ENCODE measurements at places on chromosomes 11 and 22.

DNA sequence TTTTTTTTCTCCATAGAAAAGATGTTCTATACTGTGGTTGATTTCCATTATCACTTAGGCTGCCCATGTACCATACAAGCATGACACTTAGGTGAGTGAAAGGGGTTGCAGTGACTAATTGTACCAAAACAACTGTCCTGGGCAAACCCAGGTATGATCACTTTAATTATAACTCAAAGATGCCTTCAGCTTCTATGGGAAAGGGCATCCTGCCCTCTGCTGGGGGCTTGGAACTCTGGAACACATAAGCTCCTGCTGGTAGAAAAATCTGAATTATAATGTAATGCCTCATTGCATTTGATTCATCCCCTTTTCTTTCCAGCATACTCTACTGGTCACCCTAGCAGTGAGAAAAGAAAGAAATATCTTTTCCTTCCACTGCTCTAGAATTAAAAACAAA, 206.3 kb downstream of the DDX10 start:
- peak; percentile 21 for DNase-seq

- DNase-seq: no peak
Measured at GRCh38 chr22:28064920-28065319, 145.9 kb upstream of the PITPNB start.

GRCh38 chr11:61567286-61568061, 13.4 kb downstream of the SYT7 start:
- peak; percentile 82 for DNase-seq

DNA sequence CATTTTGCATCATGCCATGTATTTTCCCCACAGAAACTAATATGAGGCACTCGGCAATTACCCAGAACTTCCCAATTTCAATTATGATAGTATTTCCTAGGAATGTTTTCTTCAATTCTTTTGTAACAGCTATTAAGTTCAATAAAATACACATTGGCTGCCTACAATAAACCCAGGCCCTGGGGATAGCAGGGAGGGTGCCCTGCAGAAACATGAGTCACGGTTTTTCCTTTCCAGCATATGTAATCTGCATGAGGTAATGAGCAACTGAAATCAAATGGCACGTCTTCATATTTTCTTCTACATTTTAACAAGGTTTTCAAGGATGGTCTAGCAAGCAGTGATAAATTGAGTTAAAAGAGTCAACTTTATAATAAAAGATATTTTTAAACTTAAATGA, 32.0 kb downstream of the GUCY1A2 start:
- no peak for DNase-seq

DNA sequence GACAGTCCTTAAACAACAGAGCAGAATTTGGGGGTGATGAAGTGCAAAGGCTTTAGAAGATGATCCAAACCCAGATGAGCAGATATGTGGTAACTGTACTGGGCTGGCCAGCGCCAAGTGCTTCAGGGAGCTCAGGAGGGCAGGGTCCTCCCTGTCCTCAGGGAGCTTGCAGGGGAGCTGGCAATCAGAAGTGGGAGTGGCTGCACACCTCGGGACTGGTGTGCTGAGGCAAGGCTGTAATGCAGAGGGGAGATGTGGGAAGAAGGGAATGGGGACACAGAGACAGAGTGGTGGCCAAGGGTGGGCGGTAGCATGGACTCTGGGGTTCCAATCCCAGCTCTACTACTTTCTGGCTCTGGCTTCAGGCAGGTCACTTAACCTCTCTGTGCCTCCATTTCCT, 235.6 kb upstream of the NCAM1 start:
- no peak for DNase-seq

DNA sequence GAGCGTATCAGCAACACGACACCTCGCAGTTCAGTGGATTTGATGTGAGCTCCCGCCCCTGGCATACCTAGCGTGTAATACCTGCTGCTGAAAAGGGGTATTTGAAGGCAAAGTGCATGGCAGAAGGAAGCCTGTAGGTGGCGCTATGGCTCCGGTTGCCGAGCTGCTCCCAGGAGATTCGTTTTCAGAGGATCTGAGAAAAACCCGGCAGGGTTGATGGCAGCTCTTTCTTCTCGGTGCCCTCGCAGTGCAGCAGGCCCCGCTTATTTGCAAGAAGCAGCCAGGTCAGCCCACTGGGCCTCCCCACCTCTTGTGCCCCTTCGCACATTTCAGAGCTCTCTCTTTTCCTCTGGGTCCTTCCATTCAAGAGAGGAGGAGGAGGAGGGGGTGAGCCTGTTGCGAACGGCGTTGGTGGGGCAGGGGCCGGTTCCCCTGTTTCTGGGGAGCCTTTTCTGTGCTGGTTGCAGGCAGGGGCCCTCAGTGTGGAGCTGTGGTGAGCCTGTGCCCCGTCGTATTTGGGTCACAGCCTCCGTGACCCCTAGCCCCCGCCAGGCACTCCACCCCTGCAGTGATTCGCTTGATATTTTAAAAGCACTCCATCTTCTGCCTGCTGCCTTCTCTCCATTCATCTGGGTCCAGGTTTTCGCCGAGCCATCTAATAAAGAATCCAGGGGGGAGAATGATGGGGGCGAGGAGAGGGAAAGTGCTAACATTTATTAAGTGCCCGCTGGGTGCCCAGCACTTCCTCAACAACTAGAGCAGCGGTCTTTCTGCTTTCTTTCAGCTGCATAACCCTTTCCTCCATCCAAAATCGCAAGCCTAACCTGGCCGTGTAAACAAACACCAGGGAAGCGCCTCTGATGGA, 85.3 kb upstream of the SYT13 start:
- DNase-seq: peak; percentile 67

GRCh38 chr22:33018232-33018864, 39.8 kb downstream of the SYN3 start:
- peak; percentile 47 for DNase-seq

DNA sequence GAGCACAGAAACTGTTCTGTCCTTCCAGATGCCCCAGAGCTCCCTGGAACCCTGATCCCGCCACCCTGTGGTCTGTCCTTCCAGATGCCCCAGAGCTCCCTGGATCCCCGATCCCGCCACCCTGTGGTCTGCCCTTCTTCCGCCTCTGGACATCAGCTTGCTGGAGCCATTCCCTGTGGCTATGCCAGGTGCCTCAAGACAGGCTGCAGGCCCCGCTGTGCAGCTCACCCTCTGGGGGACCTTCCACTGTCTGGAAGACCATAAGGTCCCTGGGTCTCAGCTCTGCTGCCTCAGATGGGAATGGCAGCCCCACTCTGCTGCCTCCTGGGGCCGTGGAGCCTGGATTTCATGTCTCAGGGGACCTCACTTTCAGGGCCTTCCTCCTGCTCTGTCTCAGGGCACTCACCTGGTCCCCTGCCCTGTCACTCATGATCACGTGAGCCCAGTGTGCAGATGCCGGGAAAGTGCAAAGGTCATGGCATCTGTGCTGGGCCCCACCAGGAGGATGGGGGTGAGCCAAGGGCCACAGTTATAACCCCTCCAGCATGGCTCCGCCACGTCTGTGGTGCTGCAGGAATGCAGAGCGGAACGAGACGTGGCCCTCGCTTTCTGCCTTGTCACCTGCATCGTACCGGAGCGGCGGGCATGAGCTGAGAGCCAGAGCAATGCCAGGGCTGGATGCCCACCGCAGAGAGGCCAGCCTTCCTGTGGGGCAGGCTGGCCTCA, 1520.7 kb downstream of the BRD1 start:
- no peak for DNase-seq

GRCh38 chr22:22085702-22086500, 103.3 kb upstream of the TOP3B start:
- DNase-seq: peak; percentile 19

DNA sequence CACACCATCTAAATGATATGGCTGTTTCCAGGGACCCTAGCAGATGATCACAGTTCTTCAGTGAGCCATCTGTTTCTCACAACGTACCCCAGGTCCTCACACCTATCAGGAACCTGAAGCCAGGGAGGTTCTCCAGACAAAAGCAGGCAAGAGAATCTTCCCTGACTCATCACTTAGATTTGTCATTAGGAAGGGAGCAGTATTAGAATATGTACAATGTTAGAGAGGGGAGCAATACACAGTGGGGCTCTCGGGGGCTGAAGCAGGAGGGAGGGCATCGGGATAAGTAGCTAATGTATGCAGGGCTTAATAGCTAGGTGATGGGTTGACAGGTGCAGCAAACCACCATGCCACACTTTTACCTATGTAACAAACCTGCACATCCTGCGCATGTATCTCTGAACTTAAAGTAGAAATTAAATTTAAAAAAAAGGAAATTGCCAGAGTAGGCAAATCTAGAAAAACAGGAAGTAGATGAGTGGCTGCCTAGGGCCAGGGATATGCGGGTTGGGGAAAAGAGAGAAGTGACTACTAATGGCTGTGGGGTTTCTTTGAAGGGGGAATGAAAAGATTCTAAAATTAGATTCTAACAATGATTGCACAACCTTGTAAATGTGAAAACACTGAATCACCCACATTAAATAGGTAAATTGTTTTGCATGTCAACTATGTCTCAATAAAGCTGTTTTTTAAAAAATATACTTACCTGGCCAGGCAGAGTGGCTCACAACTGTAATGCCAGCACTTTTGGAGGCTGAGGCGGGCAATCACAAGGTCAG, 14.4 kb downstream of the C22orf42 start:
- no peak for DNase-seq

DNA sequence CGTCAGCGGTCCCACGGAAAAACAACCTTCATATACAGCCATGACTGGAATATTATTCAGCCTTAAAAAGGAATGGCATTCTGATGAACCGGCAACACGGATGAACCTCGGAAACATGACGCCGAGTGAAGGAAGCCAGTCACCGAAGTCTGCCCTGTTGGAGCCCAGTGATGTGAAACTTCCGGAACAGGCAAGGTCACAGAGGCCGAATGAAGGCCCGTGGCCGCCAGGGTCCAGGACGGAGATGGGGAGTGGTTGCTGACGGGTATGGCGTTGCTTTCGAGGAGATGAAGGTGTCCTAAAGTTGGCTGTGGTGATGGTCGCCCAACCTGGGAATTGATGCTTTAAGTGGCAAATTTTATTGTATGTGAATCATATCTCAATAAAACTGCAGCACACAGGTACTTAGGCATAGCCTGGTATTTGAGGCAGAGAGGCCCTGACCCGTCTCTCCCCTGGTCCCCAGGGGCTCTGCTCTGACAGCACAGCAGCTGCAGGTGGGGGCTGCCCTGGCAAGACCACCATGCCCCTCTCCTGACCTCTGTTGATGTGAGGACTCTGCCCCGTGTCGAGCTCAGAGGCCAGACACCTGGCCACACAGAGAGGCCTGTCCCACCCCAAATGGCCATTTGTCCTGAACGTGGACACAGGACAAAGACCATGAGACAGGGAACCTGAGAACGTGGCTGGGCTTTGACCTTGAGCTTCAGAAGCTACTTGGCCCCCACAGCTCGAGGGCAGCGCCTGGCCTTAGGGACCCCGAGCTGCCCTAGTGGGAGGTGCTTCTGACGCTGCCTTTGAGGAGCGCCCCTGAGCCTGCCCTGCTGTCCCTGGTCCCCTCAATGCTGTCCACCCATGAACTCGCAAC, 1090.8 kb downstream of the BRD1 start:
- DNase-seq: no peak

GRCh38 chr22:29604076-29604360, 585 bp downstream of the NF2 start:
- DNase-seq: peak; percentile 22

DNA sequence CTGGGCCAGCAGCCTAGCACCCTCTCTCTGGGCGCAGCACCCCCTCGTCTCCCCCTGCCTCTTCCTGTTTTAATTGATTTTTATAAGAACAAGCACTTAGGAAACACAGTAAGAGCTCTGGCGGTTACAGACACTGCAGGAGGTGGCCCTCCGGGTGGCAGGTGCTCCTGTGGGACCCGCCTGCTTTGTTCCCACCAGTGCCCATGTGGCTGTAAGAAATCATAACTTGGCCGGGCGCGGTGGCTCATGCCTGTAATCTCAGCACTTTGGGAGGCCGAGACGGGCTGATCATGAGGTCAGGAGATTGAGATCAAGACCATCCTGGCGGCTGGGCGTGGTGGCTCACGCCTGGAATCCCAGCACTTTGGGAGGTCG, 18.4 kb downstream of the TSPAN4 start:
- DNase-seq: no peak

DNA sequence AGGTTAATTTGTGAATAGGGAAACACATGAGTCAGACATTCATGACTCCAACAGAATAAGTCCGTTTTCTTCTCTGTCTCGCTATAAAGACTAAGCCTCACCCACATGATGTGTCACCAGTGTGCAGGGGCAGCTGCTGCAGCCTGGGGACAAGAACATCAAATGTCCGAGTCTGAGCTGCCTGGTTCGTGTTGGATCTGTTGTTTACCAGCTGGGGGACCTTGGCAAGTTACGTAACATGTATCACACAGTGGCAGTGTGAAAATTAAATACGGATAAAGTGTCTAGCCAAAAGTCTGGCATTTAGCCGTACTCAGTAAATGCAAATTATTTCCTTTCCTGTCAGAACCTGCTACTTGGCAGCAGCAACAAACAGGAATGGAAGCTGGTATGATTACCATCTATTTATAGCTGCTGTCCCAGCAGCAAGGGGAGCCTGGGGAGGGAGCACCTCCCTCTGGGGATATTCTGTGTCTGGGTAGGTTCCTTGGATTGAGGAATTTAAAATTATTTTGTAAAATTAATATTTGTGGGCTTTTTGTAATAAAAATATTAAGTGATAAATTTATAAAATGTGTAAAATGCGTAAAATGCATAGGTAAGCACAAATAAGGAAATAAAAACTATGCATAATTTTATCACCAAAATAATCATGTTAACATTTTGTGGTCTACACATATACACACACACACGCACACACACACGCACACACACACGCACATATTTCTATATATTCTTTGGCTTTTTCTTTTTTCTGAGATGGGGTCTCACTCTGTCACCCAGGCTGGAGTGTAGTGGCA, 1.3 kb upstream of the CLDN25 start:
- peak; percentile 30 for DNase-seq

GRCh38 chr11:91932151-91932821, 292.3 kb upstream of the FAT3 start:
- no peak for DNase-seq

DNA sequence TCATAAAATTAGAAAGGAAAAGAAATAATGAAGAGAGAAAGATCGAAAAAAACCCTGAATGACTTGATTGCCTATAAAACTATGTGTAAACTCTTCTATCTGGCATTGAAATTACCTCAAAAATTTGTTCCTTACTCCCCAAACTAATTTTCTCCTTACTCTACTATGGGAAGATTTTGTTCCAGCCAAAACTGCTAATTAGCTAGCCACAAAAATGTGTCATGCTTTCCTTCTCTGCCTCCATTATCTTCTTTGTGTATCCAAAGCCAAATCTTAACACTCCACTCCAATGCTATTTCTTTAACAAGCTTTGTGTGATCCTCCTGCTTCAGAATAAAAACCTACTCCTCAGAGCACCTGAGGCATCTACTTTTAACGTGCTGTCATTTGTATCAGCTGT, 831.2 kb downstream of the METTL15 start:
- no peak for DNase-seq

GRCh38 chr11:133727774-133728173, 117.5 kb downstream of the SPATA19 start:
- DNase-seq: no peak

GRCh38 chr11:41177791-41178190, 281.7 kb downstream of the LRRC4C start:
- no peak for DNase-seq

- DNase-seq: no peak
Measured at GRCh38 chr11:10436224-10436623, 18.8 kb upstream of the AMPD3 start.

Measured in mucosa of gallbladder (tissue), 1 donor.